ENCODE measurements at places on chromosomes 11 and 22.

DNA sequence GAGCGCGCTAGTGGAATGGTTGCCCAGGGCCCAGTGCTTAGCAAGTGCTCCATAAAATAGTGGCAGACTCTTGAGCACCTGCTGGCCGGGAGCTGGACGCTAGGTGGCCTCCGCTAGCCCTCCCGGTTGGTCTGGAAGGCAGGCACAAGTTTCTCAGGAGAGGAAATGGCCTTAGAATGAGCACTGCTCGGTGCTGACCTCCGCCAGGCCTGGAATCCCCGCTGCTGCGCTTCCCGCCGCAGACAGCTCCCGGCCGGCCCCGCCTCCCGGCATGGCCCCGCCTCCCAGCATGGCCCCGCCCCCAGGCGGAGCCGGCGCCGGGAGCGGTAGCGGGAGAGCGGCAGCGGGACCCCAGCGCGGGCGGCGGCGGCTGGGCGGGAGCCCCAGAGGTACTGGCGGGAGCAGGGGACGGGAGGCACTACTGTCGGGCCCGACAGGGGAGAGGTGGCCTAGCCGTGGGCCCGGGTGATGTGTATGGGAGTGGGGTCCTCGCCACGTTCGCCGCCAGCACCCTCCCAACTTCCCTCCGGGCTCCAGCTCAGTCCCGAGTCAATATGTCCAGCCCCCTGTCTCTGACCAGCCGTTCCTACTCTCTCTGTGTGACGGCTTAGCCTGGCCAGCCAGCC is at the start of gene SIPA1:
TSS of gene SIPA1 (plus strand) at position 308 of the 626 bp plus-strand sequence. CDS start 2,821 bp downstream, outside the sequence.
- peak; percentile 99 for DNase-seq

DNA sequence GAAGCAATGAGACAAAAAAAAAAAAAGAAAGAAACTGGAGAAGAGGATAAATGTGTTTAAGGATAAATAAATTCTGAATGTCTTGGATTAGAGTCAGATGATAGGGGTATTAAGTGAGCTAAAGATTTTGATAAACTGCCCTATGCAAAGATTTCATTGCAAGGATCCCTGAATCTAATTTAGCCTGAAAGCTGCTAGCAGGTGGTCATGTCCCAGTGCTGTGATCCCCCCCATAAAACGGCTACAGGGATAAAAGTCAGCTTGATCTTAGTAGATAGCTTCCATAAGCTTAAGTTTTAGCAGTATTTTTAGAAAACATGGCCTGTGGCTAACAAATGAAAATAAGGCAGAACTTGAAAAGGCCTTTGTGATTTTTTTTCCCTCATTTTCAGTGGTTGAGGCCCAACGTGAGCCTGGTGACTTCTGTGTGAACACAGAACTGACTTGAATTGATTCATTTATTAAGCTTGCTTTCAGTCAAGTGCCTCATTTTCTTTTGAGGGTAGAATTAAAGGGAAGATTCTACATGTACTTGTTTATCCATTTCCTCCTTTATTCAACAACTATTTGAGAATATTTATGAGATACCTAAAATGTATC is 44.5 kb downstream of the CD44 start:
- DNase-seq, result no peak

GRCh38 chr11:84117394-84117793 is 831.2 kb upstream of the CCDC90B start:
- DNase-seq, result no peak

DNA sequence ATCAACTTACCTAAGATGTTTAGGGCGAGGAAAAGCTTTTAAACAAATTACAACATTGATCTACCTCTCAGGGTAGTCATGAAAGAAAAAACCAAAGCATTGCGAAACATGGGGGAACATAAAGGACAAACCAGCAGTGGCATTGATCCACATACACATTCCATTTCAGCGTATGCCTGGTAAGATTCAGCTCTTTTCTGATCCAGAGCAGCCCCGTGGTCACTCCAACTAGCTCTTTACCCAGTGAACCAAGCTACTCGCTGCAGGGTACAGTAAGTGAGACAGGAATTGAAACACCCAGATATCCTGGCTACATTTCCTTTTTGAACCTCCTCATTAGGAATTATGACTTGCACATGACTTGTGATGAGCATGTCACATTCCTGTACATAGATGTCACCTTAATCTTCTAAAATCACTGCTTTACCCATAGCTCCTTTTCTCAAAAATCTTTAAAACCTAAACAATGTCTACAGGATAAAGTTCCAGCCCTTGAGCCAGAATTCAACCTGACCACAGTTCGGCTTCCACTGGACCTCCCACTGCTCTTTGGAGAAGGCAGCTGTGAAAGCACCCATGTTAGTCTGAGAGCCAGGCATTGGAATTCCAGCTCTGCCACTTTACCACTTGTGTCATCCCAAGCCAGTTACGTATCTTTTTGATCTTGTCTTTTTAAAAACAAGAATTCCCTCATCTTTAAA is 42.9 kb upstream of the AKIP1 start:
- no peak for DNase-seq

GRCh38 chr11:23765682-23766252 is 731.1 kb upstream of the LUZP2 start:
- no peak for DNase-seq

DNA sequence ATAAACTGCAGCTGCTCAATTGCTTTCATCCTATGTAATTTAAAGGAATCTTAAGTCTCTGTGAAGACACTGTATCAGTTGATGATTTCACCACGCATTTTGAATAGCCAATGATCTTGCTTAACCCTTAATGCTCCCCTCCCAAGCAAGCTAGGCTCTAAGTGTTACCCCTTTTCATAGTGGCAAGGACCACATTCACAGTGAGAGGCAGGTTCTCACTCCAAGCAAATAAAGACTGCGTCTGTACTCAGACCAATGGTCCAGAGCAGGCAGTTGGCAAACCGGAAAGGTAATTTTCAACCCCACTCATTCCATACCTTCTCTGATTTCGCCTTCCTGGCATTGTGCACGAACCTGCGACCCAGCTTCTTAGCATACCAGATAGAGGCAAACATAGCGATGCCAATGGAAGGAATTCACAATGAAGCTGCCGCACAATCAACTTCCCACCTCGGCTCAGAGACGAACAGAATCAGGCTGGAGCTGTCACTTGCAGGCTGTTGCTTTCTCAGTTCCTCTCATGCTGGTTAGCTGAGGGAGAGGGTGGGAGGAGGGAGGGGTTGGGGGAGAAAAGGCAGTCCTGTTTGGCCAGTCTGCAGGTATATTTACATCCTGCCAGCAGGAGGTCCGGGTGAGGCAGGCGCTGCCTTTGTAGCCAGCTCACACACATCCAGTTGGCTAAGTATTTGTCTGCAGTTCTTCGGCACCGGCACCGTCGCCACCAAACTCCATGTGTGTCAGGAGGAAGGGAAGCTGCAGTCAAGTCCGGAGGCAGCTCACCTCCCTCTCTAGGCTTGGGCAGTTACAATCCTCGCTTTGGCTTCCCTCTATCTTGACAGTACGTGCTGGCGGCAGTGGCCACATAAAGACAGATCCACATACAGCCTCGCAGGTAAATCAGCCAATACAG is 1151.2 kb upstream of the CCDC90B start:
- no peak for DNase-seq

GRCh38 chr11:131601586-131601985 is 231.2 kb downstream of the NTM start:
- no peak for DNase-seq

DNA sequence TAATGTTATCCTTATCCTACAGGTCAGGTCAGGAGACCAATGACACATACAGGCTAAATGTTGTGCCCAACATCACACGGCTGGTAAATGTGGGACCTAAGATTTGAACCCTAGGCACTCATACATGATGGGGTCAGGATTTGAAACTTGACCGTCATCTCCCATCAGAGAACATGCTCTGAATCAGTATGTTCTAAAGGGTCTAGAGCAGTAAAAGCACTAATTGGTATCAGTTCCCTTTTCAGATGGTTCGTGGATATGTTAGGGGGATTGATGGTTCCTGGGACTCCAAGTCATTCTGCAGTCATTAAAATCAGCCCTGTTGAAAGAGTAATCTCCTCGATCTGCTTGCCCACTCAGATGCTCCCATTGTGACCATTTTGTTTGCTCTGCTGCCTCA is 65.5 kb downstream of the BMAL1 start:
- no peak for DNase-seq

- DNase-seq, result no peak
Observed at GRCh38 chr11:14768526-14769188, 123.4 kb downstream of the CYP2R1 start.

GRCh38 chr11:17458268-17458667 is 18.4 kb downstream of the ABCC8 start:
- peak; percentile 57 for DNase-seq
